Tongue (tissue), 3 donors: ENCODE measurements at places on chromosomes 16 and 17.

DNA sequence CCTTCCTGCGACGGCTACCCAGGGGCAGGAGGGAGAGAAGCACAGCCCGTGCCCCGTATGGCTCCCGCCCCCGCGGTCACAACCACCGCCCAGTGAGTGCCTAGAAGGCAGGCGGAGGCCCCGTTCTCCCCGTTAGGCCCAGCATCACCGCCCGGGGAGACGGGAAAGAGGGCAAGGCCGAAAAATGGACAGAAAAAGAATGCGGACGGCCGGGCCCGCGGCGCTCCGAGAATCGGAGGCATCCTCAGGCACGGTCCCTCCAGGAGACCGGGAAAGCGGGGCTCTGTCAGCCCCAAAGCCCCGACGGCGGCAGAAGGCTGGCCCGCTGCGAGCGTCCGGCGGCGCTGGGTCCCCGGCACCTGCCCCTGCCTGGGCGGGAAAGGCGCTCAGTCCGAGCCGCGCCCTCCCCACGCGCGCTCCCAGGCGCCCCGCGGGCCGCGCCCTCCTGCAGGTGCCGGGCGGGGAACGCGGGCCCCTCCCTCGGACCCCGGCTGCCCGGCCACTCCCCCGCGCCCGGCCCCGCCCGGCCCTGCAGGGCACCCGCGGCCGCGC, 407 bp downstream of the MCRIP1 start:
- peak; percentile 26 for DNase-seq

DNA sequence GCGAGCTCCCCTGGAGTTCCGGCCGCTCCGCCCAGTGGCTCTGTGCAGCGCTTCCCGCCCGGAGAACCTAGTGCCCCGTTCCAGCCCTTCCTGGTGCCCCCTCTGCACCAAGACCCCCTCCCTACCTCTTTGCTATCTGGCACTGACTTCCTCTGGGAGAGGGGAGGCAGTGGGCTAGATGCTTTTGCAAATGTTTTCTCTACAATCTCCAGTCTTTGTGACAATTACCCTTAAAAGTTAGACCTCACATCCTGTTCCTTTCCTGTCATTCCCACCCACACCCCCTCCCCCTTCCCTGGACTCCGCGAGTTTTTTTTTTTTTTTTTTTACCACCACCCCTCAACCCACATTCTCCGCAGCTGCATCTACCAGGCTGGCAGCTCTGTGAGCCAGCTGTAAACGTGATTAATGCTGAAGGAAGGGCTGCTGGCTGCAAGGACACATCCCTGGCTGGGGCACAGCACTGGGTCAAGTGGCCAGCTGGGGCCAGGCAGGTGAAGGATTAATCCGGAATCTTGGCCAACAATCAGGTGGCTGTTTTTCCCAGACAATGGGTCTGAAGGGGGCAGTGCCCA, 101.5 kb downstream of the MGAT5B start:
- peak; percentile 49 for DNase-seq

GRCh38 chr16:31453255-31454204, 5.8 kb upstream of the ARMC5 start:
- DNase-seq, result no peak

GRCh38 chr17:17609121-17609520, 17.6 kb upstream of the PEMT start:
- no peak for DNase-seq

GRCh38 chr16:81469710-81470535, 25.3 kb downstream of the CMIP start:
- DNase-seq, result no peak

DNA sequence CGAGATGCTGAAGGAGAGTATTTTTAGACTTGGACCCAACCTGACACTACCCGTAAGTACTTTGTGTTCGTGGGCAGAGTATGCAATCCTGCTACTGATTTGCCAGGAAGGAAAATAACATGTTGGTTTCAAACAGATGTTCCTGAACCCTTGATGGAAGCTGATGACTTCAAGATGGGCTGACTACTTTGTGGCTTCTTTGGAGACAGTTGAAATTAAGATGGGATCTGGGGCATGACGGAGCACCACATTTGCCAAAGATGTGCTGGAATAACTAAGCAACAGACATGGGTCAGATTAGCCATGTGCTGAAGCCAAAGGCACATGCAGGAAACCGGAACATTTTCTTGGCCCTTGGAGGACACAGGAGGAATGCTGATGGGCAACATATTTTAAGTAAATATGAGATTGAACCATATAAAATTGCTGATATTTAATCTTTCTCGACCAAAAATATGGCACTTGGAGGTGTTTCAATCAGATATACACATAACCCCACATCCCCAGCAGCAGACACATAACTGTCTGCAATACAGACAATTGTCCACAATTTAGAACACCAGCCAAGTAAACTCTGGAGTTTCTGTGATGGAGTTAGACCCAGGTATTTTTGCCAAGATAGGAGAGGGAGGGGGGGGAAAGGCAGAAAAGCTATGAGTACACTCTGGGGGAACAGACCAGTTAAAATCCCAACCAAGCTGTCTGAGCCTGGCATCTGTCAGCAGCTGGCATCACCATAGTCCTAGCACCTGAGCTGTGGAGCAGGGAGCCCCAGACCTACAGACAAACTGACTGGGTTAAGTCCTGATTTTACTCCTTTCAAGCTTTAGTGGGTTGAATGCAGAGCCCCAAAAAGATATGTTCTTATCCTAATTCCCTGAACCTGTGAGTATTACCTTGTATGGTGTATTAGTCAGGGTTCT, 329.4 kb upstream of the CDH5 start:
- peak; percentile 92 for DNase-seq

DNA sequence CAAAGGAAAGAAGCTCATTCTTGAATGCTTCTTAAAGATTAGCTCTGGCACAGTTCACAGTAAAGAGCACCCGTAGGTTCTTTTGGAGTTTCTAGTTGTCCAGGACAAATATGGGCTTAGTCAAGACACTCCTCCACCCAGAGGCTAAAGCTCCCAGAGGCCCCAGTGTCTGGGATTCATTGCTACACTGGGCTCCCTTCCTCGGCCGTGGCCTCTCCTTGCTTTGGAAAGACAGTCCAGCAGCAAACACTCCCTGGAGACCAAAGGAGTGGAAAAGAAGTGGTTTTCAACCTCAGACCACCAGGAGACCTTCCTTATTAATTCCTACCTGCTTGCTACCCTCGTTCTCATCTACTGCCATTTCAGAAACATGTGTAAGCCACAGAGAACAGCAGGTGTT, 17.1 kb downstream of the PHB1 start:
- no peak for DNase-seq

GRCh38 chr16:23704772-23705516, 8.1 kb downstream of the ERN2 start:
- DNase-seq, result no peak

DNA sequence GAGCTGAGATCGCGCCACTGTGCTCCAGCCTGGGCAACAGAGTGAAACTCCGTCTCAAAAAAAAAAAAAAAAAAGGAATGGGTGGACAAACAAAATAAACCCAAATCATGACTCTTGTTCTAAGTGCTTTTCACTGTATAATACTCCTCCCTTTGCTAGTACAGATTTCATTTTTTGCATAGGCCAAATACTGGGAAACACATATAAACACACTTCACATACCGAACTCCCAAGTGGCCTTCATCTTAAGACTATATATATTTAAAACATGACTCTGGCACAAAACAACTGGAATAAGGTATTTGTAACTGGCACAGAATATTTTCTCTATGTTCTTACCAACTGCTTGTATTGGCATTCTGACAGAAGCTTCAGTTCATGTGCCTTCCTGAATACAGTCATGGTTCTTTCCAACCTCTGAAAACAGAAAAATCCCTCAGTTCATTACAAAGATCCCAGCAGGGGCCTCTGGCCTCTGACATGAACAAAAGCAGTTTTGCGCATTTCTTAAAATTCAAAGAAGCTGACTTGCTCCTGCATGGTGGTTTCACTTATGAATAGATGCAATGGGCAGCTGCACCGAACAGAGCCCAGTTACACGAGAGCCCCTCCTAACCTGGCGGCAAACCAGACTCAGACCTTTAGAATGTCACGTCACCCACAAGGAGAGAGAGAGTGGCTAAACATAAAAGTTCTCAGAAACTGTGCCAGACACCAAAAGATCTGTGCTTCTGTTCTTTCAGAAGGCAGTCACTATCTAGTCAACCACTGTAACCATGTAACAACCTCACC, 19.1 kb upstream of the COPRS start:
- DNase-seq, result peak; percentile 18

DNA sequence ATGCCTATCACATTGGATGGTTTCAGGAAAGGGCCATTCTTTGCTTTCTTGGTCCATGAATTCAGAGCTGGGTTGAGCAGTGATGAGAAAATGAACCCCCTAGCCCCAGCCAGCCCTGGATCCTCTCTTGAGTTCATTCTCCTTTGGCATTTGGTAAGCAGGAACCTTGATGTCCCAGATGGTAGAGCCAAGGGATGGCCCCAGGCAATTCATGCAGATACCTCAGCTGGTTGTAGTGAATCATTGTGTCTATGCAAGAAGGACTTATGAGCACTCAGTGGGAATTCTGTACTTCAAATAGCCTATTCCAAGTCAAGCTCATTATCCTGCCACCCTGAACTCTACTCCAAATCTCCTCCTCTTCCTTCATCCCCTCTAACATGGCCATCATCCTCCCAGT, 412.7 kb downstream of the UTP18 start:
- no peak for DNase-seq

DNA sequence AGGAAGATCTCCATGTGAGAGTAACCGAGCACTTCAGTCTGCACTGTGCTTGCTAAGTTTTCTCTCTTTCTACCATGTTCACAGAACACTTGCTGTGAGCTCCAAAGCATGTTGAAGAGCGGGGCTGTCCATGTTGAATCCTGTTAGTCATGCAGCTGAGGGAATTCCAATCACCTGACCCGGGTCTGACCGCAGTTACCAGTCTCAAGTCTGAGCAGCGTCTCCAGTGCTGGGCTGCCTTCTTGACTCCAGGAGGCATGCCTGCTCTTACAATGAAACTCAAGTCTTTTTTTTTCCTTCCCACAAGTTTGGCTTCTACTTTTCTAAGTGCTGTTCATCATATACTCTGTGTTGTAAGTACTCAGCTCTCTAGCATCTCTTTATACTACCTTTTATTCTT, 44.3 kb downstream of the HOXB1 start:
- no peak for DNase-seq

GRCh38 chr16:83308414-83308813, 499.4 kb upstream of the HSBP1 start:
- no peak for DNase-seq
